Type B pancreatic cell (in vitro differentiated cells): ENCODE measurements at places on chromosomes 3 and 15. TPM values are rescaled to one million over a fixed set of nuclear protein-coding genes. Genes with fewer than 3 reads are reported as not detected.

Gene COL8A1
- 0.86 and 2.6 TPM in 2 replicates for total RNA-seq

- H3K27ac ChIP-seq, result no peak overlapping the region
- H3K36me3 ChIP-seq, result no peaks in the 10 kb centered on the region
- peaks cover 9% of the 10 kb centered on the region for H3K27me3 ChIP-seq
These were observed 185.5 kb downstream of the MCTP2 start for GRCh38 chr15:94416820-94417219.

Gene TM4SF4
- total RNA-seq, result 18.1 and 97.1 TPM in 2 replicates

- no peaks in the 10 kb centered on the region for H3K36me3 ChIP-seq
- peaks cover 39% of the 10 kb centered on the region for H3K27me3 ChIP-seq
- H3K27ac ChIP-seq, result no peak overlapping the region
- no peak for DNase-seq
- no peaks in the 10 kb centered on the region for H3K4me1 ChIP-seq
- no peak overlapping the region for H3K4me3 ChIP-seq
These were observed 90.6 kb upstream of the AKAP13 start for GRCh38 chr15:85289677-85290365.

DNA sequence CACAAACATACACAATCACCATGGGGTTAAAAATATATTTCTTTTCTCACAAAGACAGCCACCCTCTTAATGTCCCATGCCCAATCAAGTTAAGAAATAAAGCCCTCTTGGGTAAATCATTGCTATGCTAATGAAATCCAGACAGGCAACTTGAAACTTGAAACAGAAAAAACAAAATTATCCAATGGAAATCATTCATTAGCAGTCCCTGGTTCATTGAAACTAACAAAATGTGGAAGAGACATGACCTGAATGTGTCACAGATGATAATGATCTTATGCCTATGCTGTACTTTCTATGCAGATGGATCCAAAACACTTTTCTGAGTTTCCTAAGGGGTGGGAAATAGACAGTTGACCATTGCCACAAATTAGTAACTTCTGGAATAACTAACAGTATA lies 983.7 kb downstream of the MCTP2 start:
- peaks cover 18% of the 10 kb centered on the region for H3K4me1 ChIP-seq
- peak overlapping the region; percentile 17 for H3K4me3 ChIP-seq
- DNase-seq, result no peak
- H3K27ac ChIP-seq, result no peak overlapping the region
- H3K27me3 ChIP-seq, result no peaks in the 10 kb centered on the region
- peaks cover 3% of the 10 kb centered on the region for H3K36me3 ChIP-seq

Gene CX3CR1
- 0.21 TPM in 1 of 2 replicates, not detected in the other for total RNA-seq

DNA sequence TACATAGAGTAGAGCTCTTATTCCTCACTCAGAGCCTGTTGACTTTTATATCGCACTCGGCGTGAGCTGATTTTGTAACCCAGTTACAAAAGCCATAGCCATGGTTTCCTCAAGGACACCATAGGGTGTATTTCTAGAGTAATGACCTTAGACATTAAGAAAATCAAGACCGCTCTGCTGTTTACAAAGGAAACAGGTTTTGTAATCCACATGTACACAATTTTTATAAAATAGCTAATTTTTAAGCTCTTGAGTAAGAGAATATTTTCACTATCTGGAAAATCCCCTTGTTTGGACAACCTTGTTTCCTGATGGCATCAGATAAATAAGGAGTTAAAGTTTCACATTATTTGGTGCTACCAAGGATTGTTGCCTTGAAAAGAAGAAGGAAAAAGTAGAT lies 104.7 kb downstream of the PGPEP1L start:
- no peak overlapping the region for H3K4me3 ChIP-seq
- H3K36me3 ChIP-seq, result peaks cover 9% of the 10 kb centered on the region
- no peak for DNase-seq
- H3K4me1 ChIP-seq, result peaks cover 40% of the 10 kb centered on the region
- H3K27ac ChIP-seq, result no peak overlapping the region
- H3K27me3 ChIP-seq, result no peaks in the 10 kb centered on the region

GRCh38 chr15:33135355-33135781 lies 59.1 kb downstream of the FMN1 start:
- H3K27me3 ChIP-seq, result no peaks in the 10 kb centered on the region
- peaks cover 32% of the 10 kb centered on the region for H3K4me1 ChIP-seq
- no peaks in the 10 kb centered on the region for H3K36me3 ChIP-seq
- H3K27ac ChIP-seq, result no peak overlapping the region
- H3K4me3 ChIP-seq, result no peak overlapping the region
- DNase-seq, result no peak

Gene AGBL1
- total RNA-seq, result 0.07 TPM in 1 of 2 replicates, not detected in the other
